B cell (primary cell): ENCODE measurements at places on chromosomes 4 and X.

- no peak for DNase-seq
Measured at GRCh38 chrX:41289095-41289494, 44.9 kb upstream of the DDX3X start.

- DNase-seq, result peak; percentile 92
Measured at GRCh38 chrX:135520553-135521404, at the start of gene INTS6L. Gene INTS6L (plus strand): TSS chrX:135520660. CDS start chrX:135520993, 333 bp downstream.

DNA sequence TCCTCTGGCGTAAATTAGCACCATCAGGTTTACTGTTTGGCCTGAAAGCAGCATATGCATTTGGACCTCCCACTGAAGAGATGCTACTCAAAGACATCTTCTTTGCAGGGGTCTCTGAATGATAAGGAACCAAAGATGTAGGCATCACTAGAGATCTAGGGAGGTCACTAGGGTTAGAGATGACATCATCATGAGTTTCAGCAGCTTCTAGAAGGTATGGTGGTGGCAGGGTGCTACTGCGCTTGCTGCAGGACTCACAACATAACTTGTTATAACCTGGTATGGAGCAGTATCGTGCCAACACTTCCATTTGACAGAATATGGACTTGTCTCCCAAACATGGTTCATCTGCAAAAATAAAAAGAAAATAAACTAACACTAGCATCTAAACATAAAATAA is 251.6 kb downstream of the NPFFR2 start:
- DNase-seq, result no peak

GRCh38 chr4:8747467-8748235 is 124.0 kb downstream of the HMX1 start:
- DNase-seq, result no peak

GRCh38 chr4:40405193-40405592 is 70.1 kb downstream of the CHRNA9 start:
- DNase-seq, result no peak

GRCh38 chr4:48570646-48571220 is 80.7 kb downstream of the ZAR1 start:
- no peak for DNase-seq

DNA sequence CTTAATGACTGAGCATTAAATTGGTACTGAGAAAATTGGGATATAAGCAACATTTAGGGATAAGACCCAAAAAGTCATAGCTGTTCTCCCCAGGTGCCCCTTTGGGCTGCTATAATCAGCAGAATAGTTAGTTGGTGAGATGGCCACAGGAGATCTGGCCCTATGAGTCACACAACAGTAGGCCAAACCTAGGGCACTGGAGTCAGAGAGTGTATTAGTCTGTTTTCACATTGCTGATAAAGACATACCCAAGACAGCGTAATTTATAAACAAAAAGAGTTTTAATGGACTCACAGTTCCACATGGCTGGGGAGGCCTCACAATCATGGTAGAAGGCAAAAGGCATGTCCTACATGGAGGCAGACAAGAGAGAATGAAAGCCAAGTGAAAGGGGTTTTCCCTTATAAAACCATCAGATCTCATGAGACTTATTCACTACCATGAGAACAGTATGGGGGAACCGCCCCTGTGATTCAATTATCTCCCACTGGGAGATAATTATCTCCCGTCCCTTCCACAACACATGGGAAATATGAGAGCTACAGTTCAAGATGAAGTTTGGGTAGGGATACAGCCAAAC is 338.3 kb upstream of the NR3C2 start:
- no peak for DNase-seq

DNA sequence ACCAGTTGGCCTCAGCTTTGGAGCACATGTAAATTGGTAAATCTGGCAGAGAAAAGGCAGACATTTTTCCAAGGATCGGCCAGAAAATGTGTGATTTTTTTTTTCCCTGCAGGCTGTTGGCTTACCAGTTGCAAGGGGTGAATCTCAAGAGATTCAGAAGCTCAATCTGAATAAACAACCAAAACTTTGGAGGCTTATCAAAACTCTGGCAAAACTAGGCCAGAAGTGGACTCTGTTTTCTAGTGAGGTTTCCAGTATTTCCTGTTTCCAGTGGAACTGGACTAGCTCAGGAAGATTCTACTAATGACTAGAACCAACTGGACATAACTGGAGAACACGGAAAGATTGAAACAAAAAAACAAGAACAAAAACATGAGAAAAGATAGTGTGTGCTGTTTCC is 191.3 kb downstream of the SMIM20 start:
- DNase-seq, result no peak

- DNase-seq, result no peak
Measured at GRCh38 chr4:80452768-80453167, 117.2 kb downstream of the CFAP299 start.

- DNase-seq, result no peak
Measured at GRCh38 chr4:72768364-72768763, 199.3 kb upstream of the ADAMTS3 start.

GRCh38 chr4:186943411-186943810 is 219.8 kb upstream of the FAT1 start:
- no peak for DNase-seq

DNA sequence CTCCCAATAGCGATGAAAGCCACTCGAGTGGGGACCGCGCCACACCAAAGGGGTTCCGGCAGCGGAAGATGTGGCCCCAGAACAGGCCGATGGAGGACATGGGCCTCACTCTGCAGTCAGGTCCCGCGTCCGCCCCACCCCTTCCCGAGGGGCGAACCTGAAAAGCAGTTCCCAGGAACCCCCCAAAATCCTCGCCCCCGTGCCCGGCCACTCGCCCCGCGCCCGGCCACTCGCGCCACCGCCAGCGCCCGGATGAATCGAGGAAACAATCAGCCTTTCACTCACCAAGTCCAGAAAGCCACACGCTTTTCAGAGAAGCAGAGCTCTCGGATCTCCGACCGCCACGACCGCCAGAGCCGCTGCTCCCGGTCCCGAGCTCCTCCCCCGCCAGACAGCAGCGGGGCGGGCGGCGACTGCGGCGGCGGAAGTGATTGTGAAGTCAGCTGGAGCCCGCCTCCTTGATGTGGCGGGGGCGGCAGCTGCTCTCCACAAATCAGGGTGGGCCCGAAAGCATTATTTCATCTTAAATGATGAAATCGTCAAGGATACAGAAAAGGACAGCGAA is at the start of gene PJA1:
Gene PJA1 (minus strand): TSS at position 367 of the 565 bp plus-strand sequence. CDS start 2,380 bp downstream, outside the sequence.
- peak; percentile 76 for DNase-seq

DNA sequence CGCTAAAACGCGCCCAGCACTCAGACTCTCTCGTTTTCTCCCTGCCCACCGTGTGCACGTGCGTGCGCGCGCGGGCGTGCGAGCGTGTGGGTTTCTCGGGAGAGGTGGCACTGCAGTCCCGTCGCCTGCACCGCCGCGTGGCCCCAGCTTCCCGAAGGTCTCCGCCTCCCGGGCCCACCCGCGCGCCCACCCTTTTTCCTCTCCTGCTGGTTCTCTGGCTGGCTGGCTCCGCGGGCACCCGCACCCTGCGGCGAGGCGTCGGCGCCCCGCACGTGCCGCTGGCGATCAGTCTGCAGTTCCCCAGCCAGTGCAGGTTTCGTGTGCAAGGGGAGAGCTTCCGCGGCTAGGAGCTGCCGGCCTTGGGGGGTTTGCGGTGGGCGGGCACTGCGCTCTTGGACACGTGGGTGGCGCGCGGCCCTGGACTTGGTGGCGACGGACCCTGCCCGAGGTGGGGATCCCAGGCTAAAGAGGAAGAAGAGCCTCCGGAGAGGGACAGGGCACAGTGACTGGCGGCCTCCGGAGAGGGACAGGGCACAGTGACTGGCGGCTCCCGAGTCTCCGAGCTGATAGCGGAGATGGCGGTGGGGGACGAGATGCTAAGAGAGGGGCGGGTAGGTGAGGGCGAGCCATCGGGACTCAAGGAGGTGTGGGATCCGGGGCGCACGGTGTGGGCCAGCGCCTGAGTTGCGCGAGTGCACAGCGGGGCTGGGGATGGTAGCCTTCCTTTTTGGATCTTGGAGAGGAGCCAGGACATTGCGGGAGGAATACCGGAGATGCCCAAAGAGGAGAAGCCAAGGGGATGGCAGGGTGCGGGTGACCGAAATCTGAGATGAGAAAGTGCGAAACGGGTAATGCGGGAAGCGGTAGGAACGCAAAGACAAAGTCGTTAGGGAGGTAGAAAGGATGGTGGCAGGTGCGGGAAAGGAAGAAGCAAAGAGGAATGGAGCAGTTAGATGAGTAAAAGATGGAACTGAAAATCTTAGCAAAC is at the start of gene FAM184B:
Gene FAM184B (minus strand): TSS at position 322 of the 988 bp plus-strand sequence. CDS start 322 bp downstream, outside the sequence.
- no peak for DNase-seq

GRCh38 chr4:602559-602942 is 22.8 kb upstream of the PDE6B start:
- peak; percentile 18 for DNase-seq

DNA sequence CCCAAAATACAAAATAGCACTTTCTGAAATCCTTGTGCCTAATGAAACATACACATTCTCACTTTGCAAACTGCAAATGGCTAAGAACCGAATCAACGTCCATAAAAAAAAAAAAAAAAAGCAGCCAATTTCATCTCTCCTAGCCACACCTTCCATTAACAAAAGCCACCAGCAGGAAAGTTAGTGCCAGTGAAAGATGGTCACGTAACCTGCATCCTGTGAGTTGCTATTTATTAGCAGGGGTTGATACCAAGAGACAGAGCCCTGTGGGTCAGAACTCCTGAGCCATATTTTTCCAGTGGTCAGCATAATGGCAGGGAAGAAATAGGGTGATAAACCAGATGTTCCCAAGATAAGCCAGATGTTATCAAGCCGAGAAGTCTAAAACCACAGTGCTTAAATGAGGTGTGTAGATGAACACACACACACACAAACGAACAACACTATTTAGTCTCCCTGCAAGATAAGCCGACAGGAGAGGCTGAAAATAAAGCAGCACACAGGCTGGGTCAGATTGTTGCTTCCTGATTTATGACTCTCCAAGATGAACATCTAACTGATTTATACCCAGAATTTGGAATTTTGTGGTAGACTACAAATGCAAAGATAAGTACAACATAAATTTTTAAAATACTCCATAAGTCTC is 11.5 kb downstream of the PPARGC1A start:
- no peak for DNase-seq

DNA sequence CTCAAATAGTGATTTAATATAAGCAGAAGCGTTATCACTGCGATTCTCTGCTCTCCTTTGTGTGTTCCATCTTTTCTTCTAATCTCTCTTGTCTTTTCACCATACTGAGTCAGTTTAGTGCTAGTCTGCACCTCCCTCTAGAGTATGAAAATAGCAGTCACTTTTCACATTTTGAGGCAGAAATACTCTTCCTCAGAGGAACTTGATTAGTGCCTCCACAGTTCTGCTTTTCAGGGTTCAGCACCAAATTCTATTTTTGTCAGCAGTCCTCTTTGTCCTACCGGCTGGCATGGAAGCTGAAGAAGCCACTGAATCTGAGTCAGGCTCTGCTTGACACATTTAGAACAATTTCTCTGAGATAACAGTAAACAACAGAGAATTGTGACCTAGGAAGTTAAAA is 49.7 kb upstream of the ANKRD17 start:
- peak; percentile 13 for DNase-seq

DNA sequence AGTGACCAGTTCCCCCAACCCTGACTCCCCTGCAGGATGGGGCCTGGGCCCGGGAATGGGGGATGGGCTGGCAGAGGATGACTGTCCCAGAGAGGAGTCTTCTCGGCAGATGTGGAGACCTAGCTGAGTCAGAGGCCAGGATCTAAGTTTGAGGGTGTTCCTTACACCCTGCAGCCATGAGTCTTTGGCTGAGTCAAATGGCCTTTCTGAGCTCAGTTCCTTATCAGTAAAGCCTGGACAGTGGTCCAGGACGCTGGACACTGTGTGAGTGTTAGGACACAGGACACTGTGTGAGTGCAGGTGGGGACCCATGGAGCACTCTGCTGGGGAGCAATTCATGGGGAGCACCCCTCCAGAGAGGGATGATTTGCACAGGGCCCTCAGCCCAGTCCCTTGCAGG is 5.0 kb downstream of the IL9R start:
- DNase-seq, result no peak

GRCh38 chr4:78704981-78705683 is 71.0 kb upstream of the BMP2K start:
- DNase-seq, result no peak

DNA sequence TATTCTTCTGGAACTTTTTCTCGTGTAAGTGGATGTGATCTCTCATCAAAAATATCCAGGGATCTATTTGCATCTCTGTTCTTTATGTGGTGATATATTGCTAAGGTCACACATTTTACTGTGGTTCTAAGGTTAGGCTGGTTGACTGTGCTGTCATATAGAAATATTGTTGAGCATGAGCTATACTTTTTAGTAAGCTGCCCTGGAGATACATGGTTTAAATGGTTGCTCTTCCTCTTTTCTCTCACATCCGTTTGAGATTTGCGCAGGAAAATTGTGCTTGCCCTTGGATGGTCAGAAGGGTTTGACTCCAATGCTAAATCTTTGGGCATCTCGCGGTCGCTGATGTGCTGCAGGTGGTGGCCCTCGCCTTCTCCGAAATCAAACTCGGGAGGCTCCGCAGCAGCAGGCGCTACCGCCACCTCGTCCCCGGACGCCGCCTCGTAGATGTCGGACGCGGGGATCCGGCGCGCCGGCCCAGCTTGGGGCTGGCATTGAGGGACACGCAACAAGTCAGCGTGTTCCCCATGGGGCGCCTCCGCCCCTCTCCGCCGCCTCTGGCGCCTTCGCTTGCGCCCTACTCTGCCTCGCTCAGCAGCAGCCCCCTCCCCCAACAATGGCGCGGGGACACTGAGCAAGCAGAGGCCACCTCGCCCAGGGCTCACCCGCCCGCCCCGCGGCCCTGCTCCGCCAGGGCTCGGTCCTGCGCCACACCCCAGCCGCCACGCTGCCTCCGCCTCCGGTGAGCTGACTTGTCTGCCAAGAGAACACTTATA is 154.5 kb downstream of the MSN start:
- DNase-seq, result peak; percentile 41

GRCh38 chr4:155607481-155607880 is 59.2 kb upstream of the GUCY1A1 start:
- no peak for DNase-seq

GRCh38 chrX:69218407-69218997 is 53.2 kb upstream of the PJA1 start:
- no peak for DNase-seq

DNA sequence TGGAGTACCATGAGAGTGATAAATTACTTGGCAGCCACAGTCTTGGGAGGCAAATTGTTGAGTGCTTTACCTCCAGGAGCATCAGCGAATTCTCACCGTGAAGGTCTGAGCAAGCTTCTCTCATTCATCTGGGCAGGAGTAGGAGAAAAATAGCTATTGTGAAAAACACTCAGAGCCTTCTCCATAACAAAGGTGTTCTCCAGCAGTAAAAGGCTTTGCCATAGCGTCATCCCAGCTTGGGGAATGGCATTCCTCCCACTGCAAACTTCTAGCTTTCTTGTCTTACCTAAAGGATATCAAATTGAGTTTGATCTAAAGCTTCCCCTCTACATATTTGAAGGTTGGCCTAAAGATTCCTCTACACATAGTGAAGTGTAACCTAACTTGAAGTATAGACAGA is 29.8 kb upstream of the MAGEA11 start:
- DNase-seq, result no peak

DNA sequence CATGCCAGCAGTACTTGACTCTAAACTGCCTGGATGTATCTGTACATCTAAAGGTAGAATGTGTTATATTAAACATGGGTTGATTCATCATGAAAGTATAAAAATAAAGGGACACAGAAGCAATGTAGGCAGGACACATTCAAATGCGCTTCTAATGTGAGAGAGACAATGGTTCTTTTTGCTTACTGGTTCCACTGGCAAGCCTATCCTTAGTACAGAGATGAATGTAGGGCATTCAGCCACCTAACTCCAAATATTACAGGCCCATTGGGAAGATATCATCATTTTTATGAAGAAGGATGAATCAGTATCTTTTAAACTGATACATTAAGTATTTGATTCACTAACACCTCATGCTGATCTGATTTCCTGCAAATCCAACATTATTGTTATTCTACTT is 18.0 kb downstream of the CDKL2 start:
- DNase-seq, result no peak

- no peak for DNase-seq
Measured at GRCh38 chrX:6693051-6693450, 158.1 kb upstream of the VCX3A start.
